ENCODE measurements at places on chromosomes 2 and 18.

GRCh38 chr2:232999354-232999753, 13.7 kb downstream of the NGEF start:
- DNase-seq = no peak

GRCh38 chr18:7370802-7371201, 139.9 kb downstream of the LRRC30 start:
- DNase-seq = no peak

DNA sequence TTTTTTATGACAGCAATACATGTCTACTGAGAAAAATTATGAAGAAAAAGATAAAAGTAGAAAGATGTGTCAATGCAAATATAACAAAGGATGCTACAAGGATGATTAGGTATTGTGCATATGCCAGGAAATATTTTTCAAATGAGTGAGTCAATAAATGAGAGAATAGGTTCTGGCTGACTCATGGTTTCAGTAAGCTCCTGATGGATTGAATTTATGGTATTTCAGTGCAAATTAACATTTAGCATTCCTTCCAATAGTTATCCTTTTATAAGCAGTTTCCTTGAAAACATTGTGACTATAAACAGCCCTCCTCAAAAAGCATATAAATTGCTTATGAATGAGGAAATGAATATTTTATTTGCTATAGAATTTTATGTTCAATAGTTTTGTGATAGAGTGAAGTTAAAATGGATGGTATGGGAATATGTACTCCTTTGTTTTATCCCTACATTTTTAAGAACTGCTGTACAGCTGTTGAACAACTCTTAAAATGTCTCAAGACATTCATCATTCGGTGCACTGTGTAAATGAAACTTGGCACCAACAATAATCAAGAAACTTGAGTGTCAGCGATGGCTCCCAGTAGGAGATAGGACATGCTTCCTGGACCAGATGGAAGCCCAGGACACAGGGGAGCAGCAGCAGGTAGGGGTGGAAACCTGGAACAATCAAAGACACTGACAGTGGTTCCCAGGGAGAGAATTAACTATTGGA, 144.7 kb downstream of the PMAIP1 start:
- peak; percentile 25 for DNase-seq

- no peak for DNase-seq
Measured at GRCh38 chr2:12770300-12770968, 53.7 kb downstream of the TRIB2 start.

DNA sequence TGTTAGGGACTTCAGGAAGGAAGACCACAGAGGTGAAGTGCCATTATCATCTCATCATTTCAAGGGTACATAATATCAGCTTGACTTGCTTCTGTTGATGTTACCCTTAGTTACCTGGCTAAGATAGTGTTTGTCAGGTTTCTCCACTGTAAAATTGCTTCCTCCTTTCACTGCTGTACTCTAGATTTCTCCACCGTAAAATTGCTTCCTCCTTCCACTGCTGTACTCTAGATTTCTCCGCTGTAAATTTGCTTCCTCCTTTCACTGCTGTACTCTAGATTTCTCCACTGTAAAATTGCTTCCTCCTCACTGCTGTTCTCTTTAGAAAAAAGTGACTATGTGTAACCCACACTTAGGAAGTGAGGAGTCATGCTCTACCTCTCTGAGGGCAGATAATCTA, 1460.3 kb downstream of the SUCLG1 start:
- no peak for DNase-seq

- DNase-seq = no peak
Measured at GRCh38 chr2:68293755-68294154, 26.0 kb downstream of the CNRIP1 start.

DNA sequence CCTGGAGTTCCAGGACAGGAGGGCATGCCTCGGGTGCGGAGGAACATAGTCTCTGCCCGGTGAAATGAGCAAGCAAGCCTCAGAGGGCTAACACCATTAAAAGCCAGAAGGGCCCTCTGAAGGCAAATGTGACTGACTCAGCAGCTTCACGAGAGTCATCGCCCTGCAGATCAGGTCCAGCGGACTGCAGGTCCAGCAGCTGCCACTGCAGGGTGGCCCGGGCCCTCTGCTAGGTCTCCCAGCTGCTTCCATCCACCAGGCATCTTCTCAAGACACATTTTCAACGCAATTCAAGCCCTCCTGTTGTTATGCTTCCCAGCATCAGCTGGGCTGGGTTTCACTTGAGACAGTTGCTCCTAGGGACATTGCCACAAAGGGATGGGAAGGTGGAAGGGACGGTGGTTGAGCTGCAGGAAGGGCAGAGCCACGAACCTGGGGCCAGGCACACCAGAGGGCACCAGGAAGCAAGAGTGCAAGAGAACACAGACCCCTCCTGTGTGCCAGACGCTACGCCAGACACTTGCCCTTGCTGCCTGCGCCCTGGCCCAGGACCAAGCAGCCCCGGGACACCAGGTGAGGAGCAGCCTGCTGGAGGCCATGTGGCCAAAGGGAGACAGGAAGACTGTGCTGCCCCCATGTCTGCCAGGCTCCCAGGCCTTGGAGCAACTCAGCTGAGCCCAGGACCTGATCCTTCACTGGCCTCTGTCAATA, 173.0 kb downstream of the HDAC4 start:
- no peak for DNase-seq

DNA sequence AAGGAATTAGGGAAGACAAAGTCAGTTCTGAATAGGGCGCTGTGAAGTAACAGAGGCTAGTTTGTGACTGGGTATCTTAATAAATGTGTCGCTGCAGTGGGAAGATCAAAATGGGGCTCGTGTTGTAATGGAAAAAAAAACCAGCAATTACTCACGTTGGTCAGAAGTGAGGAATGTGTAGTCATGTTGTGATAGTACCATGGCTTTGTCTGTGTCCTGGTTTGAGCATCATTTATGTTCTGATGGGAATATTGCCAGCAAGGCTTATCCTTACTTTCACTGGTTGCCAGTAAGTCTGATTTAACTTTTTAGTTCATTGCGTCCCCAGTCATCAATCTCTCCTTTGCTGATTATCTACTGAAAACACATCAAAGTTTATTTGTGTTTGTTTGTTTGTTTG, 467.6 kb downstream of the NYAP2 start:
- DNase-seq = no peak

- DNase-seq = no peak
Measured at GRCh38 chr2:109017017-109017416, 28.0 kb upstream of the EDAR start.

DNA sequence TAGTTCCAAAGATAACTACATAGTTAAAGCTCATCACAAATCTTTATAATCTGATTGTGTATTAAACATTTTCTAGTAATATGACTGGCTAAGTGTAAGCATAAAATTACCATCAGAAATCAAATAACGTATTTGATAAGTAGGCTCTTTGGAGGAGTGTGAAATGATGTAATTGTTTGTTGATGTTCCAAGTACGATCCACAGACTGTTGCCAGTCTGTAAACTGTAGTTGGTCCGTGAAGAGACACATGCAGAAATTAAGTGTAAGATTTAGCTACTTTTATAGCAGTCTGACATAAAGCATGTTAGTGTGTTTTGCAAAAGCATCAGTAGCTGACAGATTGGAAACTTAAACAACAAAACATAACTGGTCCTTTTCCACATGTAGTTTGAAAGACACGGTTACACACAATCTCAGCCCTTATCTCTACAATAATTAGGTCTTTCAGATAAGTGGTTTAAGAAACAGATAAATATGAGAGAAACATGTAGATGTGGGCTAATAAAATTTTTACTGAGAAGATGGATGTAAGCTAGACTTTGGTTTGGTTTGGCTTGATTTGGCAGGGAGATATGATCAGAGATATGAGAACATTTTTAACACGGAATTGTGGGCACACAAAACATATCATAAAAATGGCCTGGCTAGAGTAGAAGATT, 115.0 kb upstream of the EPB41L5 start:
- no peak for DNase-seq

DNA sequence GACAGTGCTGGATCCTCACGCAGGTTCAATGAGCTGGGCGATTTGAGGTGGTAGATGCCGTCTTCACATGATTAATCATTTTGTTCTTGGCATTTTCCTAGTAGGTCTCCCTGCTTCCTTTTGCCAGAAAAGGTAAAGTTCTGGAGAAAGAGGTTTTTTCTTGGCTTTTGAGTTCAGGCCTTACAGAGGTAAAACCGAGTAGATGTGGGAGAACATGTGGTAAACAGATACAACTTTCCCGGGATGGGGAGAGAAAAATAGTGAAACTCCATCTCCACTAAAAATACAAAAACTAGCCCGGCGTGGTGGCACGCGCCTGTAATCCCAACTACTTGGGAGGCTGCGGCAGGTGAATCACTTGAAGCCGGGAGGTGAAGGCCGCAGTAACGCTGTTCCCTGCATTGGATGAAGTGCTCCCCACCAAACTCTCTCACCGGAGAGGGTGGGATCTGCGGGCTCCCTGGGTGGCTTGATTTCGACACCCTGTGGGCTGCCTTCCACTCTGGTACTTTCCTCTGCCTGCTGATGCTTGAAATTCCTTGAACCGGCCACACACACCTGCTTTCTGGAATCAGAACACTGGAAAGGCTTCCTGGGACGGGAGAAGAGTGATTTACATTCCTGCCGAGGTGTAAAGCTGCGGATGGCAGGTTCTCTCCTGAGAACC, 88.8 kb downstream of the ACTR3 start:
- DNase-seq = no peak

- no peak for DNase-seq
Measured at GRCh38 chr2:79223539-79223938, 64.0 kb upstream of the REG3A start.

- DNase-seq = no peak
Measured at GRCh38 chr18:35387152-35387571, 10.0 kb upstream of the ZNF396 start.

DNA sequence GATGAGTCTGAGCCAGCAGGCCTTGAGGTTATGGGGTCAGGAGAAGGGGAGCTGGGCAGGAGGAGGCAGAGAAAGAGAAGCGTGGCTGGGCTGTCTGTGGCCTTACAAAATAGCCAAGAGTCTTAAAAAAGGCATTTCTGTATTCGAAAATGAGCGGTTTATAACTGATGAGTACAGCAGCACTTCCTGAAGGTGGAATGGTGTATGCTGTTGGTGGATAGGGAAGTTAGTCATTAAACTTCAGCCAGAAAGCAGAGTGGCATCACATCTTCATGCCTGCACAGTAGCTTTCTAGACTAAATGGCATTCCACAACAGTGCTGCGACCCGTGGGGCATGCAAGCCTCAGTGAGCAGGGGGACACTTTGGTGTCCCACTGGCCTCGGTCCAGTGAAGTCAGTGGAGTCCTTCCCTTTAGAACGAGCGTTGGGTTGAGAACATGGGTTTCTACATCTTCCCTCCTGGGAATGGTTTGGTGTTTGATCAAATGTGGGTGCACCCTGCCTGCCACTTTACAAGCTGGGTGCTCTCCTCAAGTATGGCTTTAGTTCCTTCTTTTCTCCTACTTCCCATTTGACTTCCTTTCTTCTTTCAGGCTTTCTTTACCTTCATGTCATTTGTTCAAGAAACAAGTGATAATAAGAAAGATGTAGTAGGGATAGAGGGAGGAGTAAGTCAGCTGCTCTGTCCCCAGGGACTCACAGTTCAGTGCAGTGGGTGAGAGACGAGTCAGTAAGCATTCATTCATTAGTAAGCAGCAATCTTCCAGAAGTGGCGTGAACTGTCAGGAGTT, 96.3 kb downstream of the ARMC9 start:
- no peak for DNase-seq

GRCh38 chr2:240350006-240350355, 85.5 kb upstream of the GPC1 start:
- no peak for DNase-seq

GRCh38 chr2:216206041-216206703, 97.0 kb downstream of the XRCC5 start:
- no peak for DNase-seq

DNA sequence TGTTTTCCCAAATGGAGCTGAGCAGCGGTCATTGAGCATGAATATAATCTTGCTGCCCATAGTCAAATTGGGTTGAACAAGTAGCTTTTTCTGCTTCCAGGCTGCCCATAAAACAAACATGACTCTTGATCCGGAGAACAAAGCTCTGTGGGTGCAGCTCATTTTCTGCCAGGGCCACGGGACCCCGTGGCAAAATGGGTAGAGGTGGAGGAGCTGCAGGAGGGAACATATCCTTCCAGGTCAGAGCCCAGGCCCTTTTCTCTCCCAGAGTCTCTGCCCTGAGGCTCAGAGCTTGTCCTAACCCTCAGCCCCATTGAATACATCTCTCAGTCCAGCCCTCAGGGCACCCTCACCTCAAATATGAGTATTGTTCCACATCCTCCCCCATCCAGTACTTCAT, 151.6 kb upstream of the TWIST2 start:
- no peak for DNase-seq
